ENCODE measurements at places on chromosomes 16 and 17.

GRCh38 chr17:1110862-1111598, 68.8 kb downstream of the ABR start:
- DNase-seq = no peak

- no peak for DNase-seq
Observed at GRCh38 chr16:23967775-23968174, 132.0 kb downstream of the PRKCB start.

DNA sequence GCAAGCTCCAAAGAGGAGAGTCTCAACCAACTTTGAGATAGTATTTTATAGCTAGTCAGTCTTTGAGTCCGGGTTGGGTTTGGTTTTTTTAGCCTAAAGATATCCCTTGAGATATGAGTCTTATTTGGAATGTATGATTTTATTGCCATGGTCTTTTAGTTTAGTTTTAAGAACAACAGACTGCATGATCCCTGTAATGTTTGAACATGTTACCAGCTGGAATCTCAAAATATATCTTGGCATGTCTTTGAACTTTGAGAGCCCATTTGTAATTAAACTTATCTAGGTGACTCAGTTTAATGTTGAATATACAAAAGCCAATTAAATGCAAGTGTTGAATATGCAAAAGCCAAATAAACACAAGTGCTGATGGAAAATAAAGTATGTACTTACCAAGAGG, 100.6 kb downstream of the TANGO6 start:
- DNase-seq = no peak

DNA sequence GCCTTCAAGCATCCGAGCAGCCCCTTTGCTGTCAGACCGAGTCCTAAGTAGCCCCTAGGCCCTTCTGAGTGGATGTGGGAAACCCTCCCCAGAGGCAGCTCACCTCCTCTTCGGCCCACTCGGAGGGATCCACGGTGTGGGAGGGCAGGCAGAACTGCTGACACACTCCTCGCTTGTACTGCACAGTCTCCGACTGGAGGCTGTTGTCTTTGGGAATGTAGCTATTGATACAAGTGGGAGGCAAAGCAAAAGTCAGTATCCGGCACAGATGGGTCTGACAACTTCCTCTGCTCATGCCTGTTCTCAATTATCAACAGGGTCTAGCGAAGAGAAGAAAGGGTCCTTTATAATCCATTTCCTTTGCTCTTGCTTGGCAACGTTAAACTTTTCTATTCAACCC, 25.9 kb upstream of the FOXJ1 start:
- no peak for DNase-seq

DNA sequence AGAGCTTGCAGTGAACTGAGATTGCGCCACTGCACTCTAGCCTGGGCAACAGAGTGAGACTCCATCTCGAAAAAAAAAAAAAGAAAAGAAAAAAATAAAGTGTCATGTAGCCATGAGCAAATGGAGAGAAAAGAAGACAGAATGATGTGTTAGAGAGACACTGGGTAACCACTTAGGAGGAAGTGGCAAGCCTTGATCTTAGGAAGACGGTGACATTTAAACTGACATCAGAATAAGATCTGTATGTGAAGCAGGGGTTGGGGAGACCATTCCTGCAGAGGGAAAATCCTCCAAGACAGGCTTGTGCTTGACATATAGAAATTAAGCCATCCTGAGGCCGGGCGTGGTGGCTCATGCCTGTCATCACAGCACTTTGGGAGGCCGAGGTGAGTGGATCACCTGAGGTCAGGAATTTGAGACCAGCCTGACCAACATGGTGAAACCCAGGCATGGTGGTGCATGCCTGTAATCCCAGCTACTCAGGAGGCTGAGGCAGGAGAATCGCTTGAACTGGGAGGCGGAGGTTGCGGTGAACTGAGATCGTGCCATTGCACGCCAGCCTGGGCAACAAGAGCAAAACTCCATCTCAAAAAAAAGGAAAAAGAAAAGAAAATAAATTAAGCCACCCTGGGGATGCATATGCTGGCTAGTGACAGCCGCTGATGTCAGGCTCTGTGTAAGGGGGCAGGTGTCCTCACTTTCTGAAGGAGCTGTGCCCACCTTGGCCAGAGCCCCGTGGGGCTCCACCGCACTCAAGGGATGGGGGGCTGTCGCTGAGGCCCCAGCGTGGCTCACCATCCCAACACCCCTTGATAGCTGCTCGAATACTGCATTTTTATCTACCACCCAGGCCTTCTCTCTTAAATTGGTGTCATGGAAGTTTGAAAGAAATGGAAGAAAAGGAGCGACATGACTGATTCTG, 13.1 kb upstream of the CYB5B start:
- no peak for DNase-seq

- no peak for DNase-seq
Observed at GRCh38 chr16:61007694-61008093, 1028.5 kb downstream of the CDH8 start.

- DNase-seq = no peak
Observed at GRCh38 chr17:17532991-17533390, 36.8 kb upstream of the RASD1 start.

DNA sequence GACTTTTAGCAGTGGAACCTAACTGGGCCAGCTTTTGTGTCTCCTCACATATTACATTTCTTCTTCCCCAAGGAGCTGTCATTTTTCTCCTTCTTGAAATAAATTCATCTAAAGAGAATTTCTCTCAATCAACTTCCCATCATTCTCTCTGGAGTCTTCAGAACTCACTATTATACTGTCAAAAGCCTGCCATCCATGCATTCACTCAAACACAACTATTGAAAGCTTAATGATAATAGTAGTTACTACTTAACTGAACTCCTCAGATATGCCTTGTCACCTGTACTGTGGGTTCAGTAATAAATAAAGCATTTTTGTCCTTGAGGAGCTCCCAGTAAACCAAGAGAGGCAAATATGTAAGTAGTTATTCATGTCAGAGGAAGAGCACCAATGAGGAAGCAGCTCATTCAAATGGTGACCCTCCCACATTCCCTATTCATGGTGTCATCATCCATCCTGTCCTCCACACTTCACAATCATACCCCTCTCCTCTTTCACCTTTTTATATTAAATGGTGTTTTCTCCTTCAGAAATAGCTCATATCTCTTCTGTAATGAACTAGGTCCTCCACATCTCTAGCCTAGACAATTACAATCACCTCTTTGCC, 162.6 kb downstream of the CA10 start:
- DNase-seq = no peak

DNA sequence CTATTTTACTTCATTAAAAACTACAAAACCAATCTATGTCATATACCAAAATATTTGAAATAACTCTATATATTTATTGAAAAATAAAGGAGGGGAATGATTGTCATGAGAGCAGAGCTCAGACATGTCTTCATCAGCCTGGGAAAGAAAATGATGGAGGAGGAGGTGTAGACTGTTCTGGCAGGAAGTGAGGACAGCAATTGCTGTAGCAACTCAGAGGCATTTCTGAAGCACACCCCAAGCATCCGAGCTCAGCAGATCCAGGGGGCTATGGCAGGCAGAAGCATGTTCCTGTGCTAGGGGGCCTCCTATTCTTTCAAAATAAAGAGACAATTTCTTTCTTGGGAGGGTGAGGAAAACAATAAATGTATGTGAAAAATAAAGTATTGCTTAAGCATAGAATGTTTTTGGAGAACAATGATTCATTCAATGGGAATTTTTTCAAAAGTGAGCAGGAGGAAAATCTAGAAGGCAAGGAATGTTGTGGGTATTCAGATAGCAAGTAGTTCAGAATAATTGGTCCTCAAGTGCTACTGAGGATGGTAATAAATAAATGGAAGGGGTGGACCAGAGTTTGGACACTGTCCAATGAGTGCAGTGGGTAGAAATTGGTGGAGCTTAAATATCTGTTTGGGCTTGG, 383.4 kb downstream of the CDH11 start:
- no peak for DNase-seq

- no peak for DNase-seq
Observed at GRCh38 chr16:25895380-25895779, 203.6 kb downstream of the HS3ST4 start.

DNA sequence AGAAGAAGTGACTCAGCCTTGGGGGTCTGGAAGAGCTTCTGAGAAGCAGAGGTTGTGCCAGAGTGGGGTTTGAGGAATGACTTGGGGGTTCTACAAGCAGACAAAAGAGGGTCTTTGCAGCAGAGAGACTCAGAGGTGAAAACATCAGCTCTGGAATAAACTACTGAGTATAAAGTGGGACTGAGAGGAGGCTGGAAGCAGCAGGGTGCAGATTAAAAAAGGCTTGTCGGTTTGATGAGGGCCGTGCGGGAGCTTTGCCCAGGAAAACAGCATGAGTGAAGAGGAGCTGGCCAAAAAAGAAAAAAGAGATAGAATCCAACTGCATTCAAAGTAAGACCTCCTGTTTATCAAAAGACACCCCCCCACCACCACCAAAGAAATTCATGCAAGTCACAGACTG, 13.1 kb upstream of the ACE start:
- no peak for DNase-seq

GRCh38 chr17:51065466-51065865, 55.2 kb downstream of the SPAG9 start:
- DNase-seq = no peak

DNA sequence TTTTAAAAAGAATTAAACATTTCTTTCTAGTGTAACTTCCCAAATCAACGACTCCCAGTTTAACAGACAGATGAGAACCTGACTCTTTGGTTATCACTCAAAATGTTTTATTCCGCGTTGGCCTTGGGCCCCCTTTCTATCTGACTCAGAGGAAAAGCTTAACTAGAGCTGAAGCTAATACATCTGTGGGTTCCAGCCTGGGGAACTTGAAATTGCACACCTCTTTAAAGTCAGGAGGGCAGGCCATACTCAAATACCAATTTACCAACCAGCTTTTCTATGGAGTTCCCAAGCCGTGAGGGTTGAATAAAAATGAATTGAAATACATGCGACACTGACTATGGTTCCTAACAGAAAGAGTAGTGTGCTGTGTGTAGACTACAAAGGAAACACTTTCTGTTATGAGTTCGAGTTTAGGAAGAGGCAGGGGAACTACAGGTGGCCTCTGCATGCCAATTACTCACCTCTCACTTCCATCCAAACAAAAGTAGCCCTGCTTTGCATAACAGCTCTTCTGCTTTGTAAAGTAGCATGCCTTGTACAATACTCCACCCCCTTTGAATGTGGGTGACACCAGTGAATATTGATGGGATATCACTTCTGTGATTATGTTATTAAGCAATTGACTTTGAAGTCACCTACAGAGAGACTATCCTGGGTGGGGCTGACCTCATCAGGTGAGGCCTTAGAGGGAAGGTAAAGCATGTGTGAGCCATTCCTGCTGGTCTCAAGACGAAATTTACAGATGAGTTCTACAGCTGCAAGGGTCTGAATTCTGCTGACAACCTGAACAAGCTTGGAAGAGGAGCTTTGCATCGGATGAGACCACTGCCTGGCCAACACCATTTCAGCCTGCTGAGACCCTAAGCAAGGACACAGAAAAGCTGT, 92.1 kb downstream of the WDR59 start:
- no peak for DNase-seq

GRCh38 chr16:83913245-83913633, 14.3 kb downstream of the MLYCD start:
- no peak for DNase-seq

GRCh38 chr17:79836510-79836971, 2.7 kb downstream of the CBX4 start:
- DNase-seq = no peak

GRCh38 chr16:82899731-82900450, 273.1 kb downstream of the CDH13 start:
- DNase-seq = no peak

- DNase-seq = no peak
Observed at GRCh38 chr16:19783363-19784182, 65.5 kb downstream of the IQCK start.

GRCh38 chr17:35117984-35118383, 1.7 kb downstream of the RAD51D start:
- no peak for DNase-seq

GRCh38 chr17:75819116-75819515, 25.1 kb downstream of the UNC13D start:
- DNase-seq = no peak

DNA sequence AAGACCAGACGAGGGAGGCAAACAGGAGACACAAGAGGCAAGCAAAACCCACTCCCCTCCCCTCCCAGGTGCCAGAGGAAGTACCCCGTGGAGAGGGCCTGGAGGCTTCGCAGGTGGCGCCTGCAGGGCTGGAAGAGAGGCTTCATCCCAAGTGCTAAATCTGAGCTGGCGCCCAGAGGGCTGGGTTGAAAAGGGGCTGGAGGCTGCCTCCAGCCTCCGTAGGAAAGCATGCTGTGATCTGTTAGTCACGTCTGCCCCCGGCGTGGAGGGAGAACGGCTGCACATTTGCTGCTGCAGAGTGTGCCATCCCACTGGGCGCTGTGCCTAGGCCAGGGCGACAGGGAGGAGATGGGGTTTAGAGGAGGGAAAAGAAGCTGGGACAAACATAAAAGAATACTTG, 16.9 kb downstream of the RPH3AL start:
- no peak for DNase-seq

- no peak for DNase-seq
Observed at GRCh38 chr16:55000595-55000994, 69.9 kb downstream of the IRX5 start.

DNA sequence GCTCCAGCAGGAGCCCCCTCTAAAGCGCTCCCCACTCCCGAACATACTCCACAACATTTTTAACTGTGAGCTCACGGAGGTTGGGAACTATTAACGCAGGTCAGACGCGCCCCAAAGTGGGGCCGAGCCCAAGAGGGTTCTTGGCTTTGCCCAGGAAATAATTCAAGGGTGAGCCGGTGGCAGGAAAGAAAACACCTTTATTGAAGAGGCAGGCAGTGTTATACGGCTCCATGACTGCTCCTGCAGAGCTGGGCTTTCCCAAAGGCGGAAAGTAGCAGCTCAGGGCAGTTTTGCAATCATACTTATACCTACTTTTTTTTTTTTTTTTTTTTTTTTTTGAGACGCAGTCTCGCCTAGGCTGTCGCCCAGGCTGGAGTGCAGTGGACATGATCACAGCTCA, 6.2 kb downstream of the ADCY9 start:
- no peak for DNase-seq

All from AG09319 (cell line).